Activated CD4-positive, alpha-beta memory T cell treated with anti-CD3 and anti-CD28 coated beads for 36 hours (primary cell): ENCODE measurements at places on chromosomes 6 and 20. TPM values are rescaled to one million over a fixed set of nuclear protein-coding genes. Genes with fewer than 3 reads are reported as not detected.

The ABHD16B gene
- total RNA-seq = not detected

DNA sequence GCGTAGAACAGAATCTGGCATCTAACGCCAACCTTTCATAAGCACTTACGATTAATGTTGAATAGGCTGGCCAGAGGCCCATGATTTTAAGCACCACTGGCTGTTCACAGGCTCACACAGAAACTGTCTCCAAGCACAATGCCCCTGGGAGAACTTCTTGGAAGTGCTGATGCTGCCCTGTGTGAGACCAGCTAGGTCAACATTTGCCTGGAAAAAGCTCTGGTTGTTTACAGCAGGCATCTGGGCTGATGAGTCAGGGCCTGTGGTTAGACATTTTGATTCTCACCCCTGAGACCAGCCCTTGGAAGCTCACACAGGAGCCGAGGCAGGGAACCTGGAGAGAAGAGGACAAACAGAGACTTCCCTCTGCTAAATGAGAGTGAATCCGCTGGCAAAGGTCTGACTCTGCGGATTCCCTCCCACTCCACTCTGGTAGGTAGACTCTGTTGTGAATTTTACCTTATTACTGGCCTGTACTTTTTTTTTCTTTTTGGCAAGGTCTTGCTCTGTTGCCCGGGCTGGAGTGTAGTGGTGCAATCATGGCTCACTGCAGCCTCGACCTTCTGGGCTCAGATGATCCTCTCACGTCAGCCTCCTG is 6.8 kb upstream of the SULF2 start:
- no peak for DNase-seq

The NOX3 gene
- total RNA-seq = not detected

The RBPJL gene
- not detected for total RNA-seq

The ZNF831 gene
- total RNA-seq = 9.4 TPM

The WFDC10A gene
- not detected for total RNA-seq

The IPCEF1 gene
- 10.5 TPM for total RNA-seq

The SYNDIG1 gene
- not detected for total RNA-seq

DNA sequence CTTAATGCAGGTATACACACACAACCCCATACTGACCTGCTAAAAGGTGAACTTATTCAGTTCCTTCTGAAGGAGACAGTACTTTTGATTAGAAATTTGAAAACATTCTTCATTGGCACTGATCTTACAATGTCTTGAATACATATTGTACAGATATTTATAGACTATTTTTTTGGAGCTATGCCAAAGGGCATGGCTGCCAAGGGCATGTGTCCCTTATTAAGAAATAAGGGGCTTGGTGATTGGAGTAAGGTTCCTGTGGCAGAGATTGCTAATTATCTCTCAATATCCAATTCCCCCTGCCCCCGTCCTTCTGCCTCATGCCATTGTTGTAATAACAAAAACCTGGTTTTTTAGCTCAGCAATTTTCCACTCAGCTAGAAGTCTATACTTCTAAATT is 355.9 kb downstream of the FARS2 start:
- DNase-seq = no peak

DNA sequence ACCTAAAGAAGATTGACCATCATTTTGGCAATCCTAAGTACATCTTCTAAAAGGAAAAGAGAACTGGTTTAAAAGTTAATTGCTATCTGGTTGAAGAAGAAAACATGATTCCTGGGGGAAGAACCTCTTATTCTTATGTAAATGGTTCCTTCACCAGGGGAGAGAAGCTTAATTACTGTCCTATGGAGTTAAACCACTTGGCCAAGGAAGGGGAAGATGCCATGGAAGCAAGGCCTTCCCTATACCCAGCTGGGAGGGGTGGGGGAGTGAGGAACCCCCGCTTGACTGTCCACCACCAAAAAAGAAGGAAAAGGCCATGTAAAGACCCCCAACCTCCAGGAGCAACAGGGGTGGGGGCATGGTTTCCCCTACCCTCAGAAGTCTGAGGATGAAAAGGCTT is 962.1 kb downstream of the GRIK2 start:
- DNase-seq = no peak

The LY6G6C gene
- not detected for total RNA-seq

GRCh38 chr6:99789767-99790166 is 183.1 kb downstream of the PRDM13 start:
- no peak for DNase-seq

The PRKN gene
- total RNA-seq = 1.00 TPM

DNA sequence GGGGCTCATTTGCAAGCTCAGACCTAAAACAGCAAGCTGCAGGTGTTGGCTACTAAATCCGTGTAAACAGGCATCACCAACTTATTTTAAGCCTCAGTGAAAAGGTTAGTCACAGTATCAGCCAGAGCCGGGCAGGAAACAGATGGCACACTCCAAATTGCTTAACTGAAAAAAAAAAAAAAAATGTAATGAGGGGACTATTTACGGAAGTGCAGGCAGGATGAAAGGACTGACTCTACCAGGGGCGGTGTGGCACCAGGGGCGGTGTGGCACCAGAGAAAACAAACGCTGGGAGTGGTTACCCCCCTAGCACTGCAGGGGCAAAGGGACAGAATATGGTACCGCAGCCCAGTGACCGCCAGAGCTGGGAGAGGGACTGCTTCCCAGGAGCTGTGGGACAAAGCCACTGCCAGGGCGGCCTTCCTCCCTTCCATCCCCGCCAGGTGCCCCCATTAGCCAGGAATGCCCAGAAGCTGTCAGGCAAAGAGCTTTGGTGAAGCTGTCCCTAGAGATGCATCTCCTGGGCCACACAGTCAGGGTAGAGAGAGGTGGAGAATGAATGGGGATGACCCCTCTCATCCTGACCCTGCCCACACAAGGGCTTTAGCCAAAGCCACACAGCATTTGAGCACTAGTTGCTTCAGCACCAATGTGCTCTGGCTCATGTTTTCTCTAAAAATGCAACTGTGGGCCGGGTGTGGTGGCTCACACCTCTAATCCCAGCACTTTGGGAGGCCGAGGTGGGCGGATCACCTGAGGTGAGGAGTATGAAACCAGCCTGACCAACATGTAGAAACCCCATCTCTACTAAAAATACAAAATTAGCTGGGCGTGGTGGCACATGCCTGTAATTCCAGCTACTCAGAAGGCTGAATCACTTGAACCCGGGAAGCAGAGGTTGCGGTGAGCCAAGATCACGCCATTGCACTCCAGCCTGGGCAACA is 39.6 kb upstream of the GFOD1 start:
- DNase-seq = peak; percentile 13

DNA sequence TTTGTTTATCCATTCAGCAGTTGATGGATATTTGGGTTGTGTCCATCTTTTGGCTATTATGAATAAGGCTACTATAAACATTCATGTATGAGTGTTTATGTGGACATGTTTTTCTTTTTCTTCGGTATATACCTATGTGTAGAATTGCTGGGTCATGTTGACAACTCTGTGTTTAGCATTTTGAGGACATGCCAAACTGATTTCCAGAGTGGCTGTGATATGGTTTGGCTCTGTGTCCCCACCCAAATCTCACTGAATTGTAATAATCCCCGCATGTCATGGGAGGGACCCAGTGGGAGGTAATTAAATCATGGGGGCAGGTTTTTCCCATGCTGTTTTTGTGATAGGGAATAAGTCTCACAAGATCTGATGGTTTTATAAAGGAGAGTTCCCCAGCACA is 439.7 kb downstream of the UTRN start:
- DNase-seq = no peak

- no peak for DNase-seq
These were observed 62.0 kb upstream of the HDDC2 start for GRCh38 chr6:125363824-125364165.

GRCh38 chr6:56794421-56794820 is 151.7 kb upstream of the DST start:
- DNase-seq = no peak

The RALGAPB gene
- total RNA-seq = 25.8 TPM

GRCh38 chr20:36110994-36111393 is 43.5 kb upstream of the EPB41L1 start:
- no peak for DNase-seq

The MRAP2 gene
- total RNA-seq = not detected

The VARS1 gene
- 141 TPM for total RNA-seq

The TOMM34 gene
- total RNA-seq = 56.3 TPM

GRCh38 chr6:141957271-141957670 is 175.5 kb upstream of the GJE1 start:
- no peak for DNase-seq

DNA sequence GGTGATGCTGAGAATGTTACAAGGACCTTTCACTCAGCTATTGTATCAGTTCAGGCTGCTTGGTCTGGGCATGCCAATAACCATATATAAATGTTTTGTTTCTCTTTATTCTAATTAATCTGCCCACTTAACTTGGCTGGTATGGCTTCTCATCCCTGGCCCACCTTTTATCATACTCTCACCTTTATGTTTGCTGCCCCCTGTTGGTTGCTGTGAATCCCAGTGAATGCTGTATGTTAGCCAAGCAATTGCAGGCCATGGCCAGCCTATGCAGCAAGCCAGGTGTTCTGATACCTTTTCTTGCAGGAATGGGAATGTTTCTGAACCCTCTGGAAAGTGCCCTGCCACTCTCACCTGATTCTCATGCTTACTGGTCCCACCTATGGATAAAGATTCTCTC is 54.6 kb downstream of the PCSK2 start:
- peak; percentile 10 for DNase-seq

The HSF2 gene
- 16.0 TPM for total RNA-seq

The SALL4 gene
- total RNA-seq = not detected

DNA sequence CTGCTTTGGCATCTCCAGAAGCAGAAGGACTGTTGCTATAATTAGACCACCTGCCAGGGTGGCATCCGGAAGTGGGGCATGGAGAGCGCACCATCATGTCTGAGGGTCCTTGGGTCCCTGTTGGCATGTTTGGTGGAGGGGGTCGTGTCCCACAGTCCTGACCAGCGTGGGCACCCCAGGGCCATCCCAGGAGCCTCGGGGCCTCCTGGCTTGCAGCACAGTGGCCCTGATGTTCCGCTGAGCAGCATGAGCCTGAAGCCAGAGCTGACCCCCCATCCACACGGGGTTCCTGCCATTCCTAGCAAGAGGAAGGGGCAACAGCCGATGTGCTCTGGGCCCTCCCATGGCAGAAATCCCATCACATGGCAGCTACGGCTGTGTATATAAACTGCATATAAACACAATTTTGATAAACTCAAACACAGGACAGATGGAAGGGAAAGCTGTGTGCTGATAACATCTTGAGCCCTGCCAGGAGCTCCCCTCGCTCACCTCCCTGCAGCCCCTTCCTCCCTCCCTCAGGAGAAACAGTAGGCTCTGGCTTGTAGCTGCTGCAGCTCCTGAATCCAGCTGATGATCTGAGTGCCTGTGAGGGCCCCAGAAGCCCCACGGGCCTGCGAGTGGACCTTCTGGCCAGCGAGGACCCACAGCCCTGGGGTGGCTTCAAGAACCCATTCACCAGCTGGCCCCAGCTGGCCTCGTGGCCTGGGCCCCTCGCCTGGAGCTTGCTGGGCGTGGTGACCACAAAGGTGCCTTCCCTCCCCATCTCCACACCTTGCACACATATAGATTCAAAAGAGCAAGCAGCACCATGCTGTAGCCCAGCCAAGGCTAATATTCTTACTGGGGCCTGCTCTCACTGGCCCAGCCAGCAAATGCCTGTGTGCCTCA is 321.6 kb downstream of the CDH4 start:
- no peak for DNase-seq

DNA sequence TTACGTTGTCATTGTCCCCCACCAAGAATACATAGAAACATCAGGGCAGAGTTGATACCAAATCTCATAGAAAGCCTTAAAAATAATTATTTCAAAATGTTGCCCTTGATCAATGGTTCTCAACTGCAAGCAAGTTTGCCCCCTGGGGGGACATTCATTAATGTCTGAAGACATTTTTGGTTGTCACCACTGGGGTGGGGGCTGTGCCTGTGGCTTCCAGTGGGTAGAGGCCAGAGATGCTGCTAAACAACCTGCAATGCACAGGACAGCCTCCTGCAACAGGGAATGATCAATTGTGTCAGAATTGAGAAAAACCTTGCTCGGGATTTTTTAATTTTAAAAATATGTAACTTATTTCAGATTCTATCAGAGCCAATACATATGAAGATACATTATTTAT is 130.6 kb upstream of the DOK5 start:
- DNase-seq = no peak

GRCh38 chr6:101108286-101108685 is 227.2 kb upstream of the ASCC3 start:
- no peak for DNase-seq

DNA sequence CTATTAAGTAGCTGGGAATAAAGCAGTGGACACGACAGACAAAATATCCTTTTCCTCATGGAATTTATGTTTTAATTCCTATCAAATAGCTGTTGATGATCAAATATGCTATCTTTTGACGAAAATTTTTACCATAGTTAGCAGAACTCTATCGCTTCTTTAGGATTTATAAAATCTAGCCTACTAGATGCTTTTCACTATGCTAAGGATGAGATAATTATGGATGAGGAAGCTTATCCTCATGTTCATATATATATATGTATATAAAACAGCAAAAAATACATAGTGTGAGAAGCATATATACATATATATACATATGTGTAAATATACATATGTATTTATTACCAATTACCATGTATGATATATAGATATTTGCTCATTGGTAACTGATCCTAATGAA is 12.9 kb upstream of the PRSS16 start:
- no peak for DNase-seq

- DNase-seq = no peak
These were observed 146.5 kb upstream of the COL21A1 start for GRCh38 chr6:56393615-56394612.

- no peak for DNase-seq
These were observed 11.0 kb downstream of the SMOC2 start for GRCh38 chr6:168451805-168452517.

DNA sequence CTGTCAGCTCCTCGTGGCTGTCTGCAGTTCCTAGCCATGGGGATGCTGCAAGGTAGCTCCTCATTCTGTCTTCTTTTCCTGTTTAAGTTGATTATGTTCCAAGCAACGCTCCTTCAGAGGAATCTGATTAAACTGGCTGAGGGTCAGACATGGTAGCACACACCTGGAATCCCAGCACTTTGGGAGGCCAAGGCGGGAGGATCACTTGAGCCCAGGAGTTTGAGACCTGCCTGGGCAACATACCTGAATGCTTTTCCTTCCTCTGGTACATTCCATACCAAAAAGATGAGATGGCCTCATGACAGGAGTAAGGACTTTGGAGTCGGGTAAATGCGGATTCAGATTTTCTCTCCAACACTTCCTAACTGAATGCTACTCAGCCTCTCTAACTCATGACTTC is 246.8 kb upstream of the JARID2 start:
- no peak for DNase-seq

The NKAIN4 gene
- total RNA-seq = not detected

The HLA-DQB1 gene
- 9.7 TPM for total RNA-seq

The BTN1A1 gene
- total RNA-seq = not detected

The SIRPB2 gene
- total RNA-seq = not detected

- no peak for DNase-seq
These were observed 46.4 kb upstream of the POU3F2 start for GRCh38 chr6:98787961-98788360.

The FOXA2 gene
- total RNA-seq = not detected

DNA sequence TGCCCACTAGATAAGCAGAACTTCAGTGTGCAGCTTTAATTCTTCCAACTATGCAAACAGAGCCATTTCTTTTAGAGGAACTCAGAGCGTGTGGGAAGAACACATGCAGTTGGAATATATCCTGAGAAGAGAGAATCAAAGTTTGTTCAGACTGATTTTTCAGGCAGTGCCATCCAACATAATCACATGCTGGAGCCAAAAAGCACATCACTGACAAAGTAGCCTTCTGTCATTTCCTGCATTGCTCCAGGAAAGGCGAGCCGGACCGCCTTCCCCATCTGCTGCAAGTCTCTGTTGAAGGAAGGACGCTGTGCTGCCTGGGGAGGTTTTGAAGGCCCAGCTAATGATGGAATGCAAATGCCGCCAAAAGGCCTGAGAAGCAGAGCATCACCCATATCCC is 98.4 kb downstream of the DOK5 start:
- no peak for DNase-seq

The TSPO2 gene
- not detected for total RNA-seq
